ENCODE measurements at places on chromosomes 16 and 17.
A peak's percentile ranks its signal among the peaks of the same experiment; 100 is the strongest.

DNA sequence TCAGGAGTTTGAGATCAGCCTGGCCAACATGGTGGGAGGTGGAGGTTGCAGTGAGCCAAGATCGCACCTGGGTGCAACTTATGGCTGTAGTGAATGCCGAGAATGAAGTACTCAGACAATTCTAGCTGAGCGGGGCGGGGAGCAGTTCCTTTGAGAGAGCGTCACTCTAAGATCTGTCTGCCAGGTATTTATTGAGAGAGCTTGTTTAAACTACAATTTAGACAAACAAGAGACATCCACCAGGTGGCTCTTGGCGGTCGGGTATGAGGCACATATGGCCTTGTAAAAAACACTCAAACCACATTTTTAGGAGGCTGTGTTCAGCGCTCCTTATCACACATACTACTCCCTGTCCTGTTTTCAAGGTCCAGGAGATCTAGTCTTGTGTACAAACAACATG lies 40.6 kb upstream of the CDH1 start:
- DNase-seq, result no peak

- DNase-seq, result no peak
Measured at GRCh38 chr17:2192367-2193057, 111.1 kb downstream of the SMG6 start.

GRCh38 chr16:65415460-65415859 lies 293.6 kb upstream of the CDH11 start:
- no peak for DNase-seq

GRCh38 chr16:19850131-19850817 lies 34.4 kb downstream of the GPRC5B start:
- DNase-seq, result no peak

- DNase-seq, result peak; percentile 91
Measured at GRCh38 chr16:67943619-67944504, at the start of gene LCAT. LCAT (minus strand) TSS chr16:67944120; CDS start chr16:67944101, 19 bp downstream.
